ENCODE measurements at places on chromosomes 1 and 21.

DNA sequence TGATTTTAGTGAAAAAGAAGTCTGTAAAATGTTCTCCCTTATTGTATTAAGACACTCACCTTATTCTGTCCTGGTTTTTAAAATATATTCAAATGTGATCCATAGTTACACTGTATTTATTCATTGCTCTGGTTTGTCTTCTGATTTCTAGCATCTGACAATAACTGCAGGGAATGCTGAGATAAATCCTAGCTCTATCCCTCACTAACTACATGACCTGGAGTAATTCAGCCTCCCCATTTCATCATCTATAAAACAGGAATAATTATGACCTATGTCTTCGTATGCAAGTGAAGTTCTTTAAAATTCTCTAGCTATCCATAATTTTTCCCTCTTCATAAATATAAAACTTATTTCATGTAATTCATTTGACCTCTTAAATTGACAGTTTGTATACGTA is 104.0 kb upstream of the ESRRG start:
- no peak for DNase-seq

DNA sequence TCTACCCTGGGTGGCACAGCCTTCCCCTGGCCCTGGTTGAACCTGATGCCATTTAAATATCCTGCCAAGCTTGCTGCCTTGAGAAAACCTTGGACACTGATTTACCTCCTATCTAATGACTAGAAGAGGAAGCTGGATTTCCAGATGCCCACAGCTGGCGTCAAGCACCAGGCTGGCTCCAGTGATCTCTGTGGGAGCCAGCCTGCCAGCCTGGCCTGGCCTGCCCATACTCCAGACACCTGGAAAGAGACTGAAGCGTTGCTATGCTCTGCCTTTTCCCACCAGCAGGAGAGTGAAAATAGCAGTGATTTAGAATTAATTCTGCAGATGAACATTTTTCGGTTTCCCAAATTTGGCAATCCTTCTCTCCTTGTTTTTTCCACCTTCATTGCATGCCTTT is 11.5 kb upstream of the EIF4G3 start:
- DNase-seq, result no peak

DNA sequence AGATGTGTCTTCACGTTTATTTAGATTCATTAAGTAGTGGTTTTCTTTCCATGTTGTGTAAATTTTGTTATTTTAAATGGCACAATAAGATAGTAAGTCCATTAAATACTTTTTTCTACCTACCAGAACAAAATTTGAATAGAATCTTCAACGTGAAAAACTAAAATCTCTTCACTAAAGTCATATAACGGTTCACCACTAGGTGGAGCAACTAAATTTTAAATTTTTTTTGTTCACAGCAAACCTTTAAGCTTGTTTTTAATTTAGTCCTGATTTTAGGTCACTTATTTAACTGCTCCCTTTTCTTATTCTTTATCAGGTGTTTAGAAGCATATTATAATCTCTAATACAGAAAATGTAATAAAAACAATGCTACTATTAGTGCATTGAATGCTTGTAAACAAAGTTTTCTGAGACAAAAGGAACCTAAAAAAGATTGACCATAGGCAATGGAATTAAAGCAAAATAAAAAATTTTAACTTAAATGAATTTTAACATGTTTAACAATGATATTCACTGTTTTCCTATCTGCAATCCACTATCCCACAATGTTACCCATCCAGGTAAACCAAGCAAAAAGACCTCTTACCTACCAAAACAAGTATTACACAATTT is 28.3 kb upstream of the PKN2 start:
- peak; percentile 46 for DNase-seq

- DNase-seq, result no peak
Measured at GRCh38 chr1:189438808-189439207, 1038.9 kb downstream of the BRINP3 start.

DNA sequence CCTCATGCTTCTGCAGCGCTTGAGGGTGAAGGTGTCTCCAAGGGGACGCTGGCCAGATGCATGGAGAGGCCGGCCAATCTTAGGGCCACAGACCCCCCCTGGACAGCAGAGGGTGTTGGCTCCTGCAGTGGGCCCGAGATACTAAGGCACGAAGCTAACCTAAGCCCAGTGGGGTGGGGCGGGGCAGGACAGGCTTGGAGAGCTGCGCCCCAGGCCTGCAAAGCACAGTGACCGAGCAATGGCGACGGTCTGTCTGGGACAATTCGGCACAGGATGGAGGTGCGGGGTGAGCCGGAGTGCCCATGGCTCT is 1.3 kb downstream of the FNDC10 start:
- no peak for DNase-seq

DNA sequence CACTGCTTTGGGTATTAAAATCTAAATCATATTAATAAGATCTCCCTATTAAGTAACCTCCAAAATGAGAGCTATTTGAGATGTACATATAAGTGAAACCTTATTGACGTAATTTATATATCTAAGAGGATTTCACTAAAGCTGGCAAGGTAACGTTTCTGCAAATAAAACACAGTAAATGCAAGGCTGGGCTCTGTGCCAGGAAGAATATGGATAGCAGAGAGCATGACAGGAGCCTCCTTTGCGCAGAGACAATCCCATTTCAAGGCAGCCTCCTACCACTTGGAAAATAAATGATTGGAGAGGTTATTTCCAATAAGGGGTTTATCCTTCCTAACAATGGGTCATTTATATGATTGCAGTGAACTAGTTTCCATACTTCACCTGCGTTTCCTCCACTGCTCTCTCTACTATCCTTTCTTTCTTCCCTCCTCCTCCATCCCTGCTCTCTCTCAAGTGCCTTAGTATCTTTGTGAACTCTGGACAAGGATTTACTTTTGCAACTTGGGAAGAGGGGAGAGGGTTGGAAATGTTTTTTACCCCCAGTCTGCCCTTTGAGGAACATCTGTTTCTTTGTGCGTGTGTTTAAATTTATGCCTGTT is 3.0 kb upstream of the NFIA start:
- peak; percentile 26 for DNase-seq
